NCI-H1417 (cell line): ENCODE measurements at places on chromosomes 1 and 21.
A peak's percentile ranks its signal among the peaks of the same experiment; 100 is the strongest.

DNA sequence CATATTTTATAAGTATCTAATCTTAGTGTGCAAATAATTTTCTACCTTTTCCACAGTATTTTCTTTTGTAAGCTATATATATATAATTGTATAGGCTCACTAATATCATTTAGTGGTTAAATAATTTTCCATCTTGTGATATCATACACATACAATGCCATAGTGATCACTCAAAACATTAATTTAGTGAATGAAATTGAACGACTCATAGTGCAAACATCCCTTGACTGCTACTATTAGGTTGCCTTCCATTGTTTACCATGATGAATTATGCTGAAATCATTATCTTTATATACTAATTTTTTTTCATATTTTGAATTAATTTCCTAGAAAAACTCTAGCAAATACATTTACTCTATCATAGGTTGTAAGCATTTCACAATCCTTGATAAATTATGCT is 127.1 kb downstream of the PCNX2 start:
- DNase-seq: no peak

- DNase-seq: no peak
Observed at GRCh38 chr1:27476237-27476636, 13.7 kb downstream of the WASF2 start.

DNA sequence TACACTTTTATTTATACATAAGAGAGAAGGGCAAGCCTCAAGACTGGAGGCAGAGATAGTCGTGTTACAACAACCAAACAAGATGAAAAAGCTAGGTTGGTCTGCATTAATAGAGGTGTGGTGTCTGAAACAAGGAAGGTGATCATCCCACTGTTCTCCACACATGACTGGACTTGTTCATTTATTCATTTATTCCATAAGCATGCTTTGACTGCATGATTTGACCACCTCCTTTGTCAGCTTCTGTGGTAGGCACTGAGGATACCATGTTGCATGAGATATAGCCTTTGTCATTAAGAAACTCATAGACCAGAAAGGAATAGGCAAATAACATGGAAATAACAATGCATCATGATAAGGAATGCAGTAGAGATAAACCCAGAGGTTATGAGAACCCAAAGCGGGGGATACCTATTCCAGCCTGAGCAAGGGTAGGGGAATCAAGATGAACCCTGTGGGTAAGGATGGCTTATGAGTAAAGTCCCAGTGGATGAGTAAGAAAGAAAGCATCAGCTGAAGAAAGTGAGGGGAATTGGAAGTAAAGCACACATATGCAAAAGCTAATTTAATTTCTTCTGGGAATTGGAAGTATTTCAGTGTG is 173.7 kb upstream of the FGGY start:
- no peak for DNase-seq

DNA sequence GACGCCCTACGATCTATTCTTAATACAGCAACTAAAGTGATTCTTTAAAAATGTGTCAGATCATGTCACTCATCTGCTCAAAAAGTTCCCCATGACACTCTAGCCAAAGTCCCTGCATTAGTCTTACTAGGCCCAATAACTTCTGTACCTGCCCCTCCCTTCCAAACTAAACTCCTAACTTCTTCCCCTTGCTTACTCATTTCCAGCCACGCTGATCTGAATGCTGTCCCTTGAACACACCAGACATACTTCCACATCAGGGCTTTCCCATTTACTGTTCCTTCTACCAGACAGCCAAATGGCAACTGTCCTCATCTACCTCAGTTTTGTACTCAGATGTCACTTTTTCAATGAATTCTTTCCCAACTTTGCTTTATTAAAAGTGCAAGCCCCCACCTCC is 1.2 kb downstream of the PPT1 start:
- DNase-seq: no peak

GRCh38 chr1:16386454-16387113 is 19.5 kb downstream of the SZRD1 start:
- DNase-seq: no peak

GRCh38 chr1:41652384-41653265 is 168.1 kb upstream of the EDN2 start:
- DNase-seq: no peak

- DNase-seq: no peak
Observed at GRCh38 chr21:46121286-46122221, 23.6 kb downstream of the COL6A2 start.

GRCh38 chr1:196445775-196446174 is 162.5 kb downstream of the KCNT2 start:
- no peak for DNase-seq

DNA sequence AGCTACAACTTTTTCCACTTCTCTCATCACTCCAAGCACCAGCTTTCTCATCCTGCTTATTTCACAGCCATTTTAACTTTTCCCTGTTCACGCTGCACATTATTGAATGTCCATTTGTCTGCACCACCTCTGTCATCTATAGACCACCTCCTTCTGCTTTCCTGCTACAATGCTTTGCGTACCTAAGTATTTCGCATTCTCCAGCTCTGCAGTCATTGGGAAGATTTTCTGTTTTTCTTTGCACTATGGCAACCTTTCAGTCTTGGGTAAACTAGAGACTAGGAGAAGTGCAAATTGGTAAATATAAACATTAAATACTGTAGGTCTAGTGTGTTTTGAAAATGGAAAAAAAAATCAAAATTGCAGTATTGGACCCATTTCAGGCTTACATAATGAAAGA is 835 bp downstream of the CCDC30 start:
- no peak for DNase-seq

DNA sequence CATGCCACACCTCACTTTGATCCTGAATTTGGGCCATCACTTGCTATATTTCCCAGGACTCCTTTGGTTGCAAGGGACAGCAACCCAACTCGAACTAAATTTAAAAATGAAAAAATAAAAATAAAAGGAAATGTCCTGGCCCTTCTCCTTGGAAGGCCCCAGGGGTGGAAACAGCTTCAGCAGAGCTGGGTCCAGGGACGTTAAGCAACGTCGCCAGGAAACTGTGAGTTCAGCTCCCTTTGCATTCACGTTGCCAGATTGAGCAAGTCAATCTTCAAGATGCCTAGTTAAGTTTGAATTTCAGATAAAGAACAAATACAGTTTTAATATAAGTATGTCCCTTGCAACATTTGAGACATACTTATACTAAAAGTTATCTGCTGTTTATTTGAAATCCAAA is 14.6 kb upstream of the SPSB1 start:
- no peak for DNase-seq

- DNase-seq: peak; percentile 76
Observed at GRCh38 chr1:50651476-50652263, 228.4 kb upstream of the DMRTA2 start.

DNA sequence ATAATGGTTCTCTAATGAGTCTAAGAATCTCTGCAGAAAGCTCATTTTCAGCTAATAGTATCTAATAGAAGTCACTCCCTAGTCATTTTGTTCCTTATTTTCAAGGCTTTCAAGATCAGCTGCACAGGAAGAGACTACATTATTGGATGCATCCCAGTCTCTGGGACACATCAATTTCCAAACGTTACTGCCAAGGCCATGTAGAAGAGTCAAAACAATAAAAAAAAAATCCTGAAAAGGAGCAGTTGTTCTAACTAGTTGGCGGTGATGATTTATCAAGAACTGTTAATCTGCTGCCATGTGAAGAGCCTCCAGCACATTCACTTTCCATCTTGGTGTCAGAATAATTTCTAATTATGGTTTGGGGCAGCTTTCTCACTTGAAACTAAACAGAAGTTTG is 5.7 kb downstream of the DDAH1 start:
- DNase-seq: no peak

GRCh38 chr1:234559902-234560676 is 49.9 kb downstream of the IRF2BP2 start:
- DNase-seq: no peak

- DNase-seq: no peak
Observed at GRCh38 chr1:201298396-201299381, 15.4 kb downstream of the PKP1 start.

GRCh38 chr1:202694314-202694713 is 15.9 kb downstream of the SYT2 start:
- DNase-seq: peak; percentile 68

GRCh38 chr1:161019751-161020495 is 1.0 kb downstream of the F11R start:
- DNase-seq: peak; percentile 72

GRCh38 chr1:107867897-107868296 is 97.1 kb downstream of the VAV3 start:
- DNase-seq: no peak

DNA sequence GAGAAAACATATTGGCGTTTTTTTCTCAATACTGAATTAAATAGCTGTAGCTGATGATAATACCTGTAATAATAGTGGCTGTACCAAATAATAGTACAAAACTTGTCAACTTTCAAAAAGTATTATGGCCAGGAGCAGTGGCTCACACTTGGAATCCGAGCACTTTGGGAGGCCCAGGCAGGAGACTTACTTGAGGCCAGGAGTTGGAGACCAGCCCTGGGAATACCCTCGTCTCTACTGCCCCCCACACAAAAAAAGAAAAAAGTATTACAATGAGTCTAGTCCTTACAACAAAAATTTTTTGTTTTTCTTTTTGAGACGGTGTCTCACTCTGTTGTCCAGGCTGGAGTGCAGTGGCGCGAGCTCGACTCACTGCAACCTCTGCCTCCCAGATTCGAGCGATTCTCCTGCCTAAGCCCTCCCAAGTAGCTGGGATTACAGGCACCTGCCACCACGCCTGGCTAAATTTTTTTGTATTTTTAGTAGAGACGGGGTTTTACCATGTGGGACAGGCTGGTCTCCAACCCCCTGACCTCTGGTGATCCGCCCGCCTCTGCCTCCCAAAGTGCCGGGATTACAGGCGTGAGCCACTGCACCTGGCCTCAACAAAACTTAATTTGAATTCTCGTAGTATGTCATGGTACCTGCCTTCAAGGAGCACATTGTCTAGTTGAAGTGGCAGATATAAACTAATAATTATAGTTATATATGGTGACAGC is 1.4 kb downstream of the RBBP4 start:
- no peak for DNase-seq

- no peak for DNase-seq
Observed at GRCh38 chr1:185368313-185368855, 51.3 kb upstream of the IVNS1ABP start.

- DNase-seq: no peak
Observed at GRCh38 chr1:238606896-238607295, 716.2 kb upstream of the ZP4 start.

- no peak for DNase-seq
Observed at GRCh38 chr1:208757846-208758245, 513.7 kb upstream of the PLXNA2 start.

DNA sequence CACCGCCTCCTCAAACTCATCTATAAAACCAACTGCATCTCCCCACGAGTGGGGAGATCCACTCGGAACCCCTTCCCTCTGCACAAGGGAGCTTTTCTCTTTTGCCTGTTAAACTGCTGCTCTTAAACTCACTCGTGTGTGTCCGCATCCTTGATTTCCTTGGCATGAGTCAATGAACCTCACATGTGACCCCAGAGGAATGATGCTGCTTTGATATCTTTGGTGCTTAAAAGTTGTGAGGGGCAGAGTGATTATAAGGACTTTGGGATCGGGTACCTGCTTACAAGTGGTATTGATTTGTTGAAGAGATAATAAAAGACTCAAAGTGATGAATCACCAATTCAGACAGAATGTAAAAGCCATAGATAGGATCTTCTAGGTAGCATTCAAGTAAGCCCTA is 125.3 kb downstream of the GREM2 start:
- no peak for DNase-seq

- no peak for DNase-seq
Observed at GRCh38 chr1:70504821-70505193, 93.7 kb downstream of the CTH start.

DNA sequence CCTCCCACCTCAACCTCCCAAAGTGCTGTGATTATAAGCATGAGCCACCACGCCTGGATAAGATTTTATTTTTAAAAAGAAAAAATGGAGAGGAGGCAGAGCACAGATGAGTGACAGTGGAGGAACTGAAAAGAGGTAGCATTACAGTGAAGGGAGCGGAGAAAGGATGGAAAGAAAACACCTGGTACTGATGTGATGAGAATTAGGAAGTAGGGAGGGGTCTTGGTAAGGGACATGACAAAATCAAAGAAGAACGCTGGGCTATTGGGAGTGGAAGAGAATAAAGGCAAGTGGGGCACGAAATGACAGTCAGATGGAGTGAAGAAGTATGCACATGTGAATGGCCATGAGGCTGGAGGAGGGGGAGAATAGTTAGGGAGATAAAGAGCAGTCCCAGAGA is 2.3 kb downstream of the FCRLA start:
- no peak for DNase-seq

DNA sequence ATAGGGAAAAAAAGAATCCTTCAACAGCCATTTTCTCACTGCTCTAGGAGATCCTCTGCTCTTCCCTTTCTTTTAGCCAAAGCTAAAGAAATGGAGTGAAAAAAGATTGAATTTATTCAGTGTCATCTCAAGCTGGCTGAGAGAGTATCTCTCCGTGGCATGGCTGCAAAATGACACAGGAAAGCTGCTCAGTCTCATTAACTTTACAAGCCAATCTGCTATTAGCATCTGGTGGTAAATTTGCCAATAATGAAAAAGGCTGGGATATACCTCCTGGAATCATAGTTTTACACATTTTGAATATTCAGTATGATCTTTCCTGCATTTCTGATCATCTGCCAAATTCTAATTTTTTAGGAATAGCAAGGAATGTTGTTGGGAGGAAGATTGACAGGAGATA is 176.8 kb upstream of the CHRM3 start:
- no peak for DNase-seq

- DNase-seq: no peak
Observed at GRCh38 chr1:89660224-89661061, 27.5 kb downstream of the LRRC8C start.

- no peak for DNase-seq
Observed at GRCh38 chr1:222061711-222062359, 319.9 kb upstream of the DUSP10 start.

GRCh38 chr1:31412732-31413404 is at the start of gene SERINC2:
Gene SERINC2 (plus strand): TSS chr1:31413213. CDS start chr1:31413266, 53 bp downstream.
- peak; percentile 67 for DNase-seq

DNA sequence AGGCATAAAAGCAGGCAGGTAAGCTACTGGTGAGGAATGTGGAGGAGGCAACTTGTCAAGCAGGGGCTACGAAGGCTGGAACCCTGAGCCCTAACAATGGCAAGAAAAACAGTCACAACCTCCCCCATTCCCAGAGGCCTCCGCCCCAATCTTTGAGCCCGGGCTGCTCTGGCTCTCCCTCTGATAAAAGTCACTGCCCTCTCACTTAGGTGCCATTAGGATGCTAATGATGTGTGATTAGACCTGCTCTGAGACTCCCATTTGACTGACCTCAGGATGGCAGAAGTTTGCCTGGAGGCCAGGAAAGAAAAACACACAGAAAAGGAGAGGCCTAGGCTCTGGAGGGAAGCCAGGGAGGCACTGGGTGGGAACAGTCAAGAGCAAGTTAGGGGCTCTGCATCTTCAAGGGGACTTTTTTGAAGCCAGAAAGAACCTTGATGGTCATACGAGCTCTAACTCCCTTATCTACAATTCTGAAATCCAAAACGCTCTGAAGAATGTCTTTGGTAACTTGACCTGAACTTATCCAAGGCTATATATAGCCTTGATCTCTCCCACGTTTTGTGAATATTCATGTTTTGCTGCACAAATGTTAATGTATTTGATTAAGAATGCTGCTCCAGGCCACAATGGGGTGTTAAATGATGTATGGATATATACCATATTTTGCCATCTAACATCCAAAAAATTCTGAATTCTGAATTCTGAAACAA is 98.9 kb downstream of the TRABD2B start:
- DNase-seq: no peak

GRCh38 chr1:44571712-44572571 is 102.3 kb downstream of the TMEM53 start:
- peak; percentile 39 for DNase-seq

GRCh38 chr1:181789395-181789794 is 272.1 kb downstream of the ZNF648 start:
- DNase-seq: no peak

GRCh38 chr21:41769111-41769510 is 2.3 kb upstream of the RIPK4 start:
- peak; percentile 64 for DNase-seq
